AG08395 (cell line): ENCODE measurements at places on chromosomes 4 and X.

- DNase-seq = no peak
Measured at GRCh38 chr4:114156371-114156770, 176.9 kb upstream of the ARSJ start.

DNA sequence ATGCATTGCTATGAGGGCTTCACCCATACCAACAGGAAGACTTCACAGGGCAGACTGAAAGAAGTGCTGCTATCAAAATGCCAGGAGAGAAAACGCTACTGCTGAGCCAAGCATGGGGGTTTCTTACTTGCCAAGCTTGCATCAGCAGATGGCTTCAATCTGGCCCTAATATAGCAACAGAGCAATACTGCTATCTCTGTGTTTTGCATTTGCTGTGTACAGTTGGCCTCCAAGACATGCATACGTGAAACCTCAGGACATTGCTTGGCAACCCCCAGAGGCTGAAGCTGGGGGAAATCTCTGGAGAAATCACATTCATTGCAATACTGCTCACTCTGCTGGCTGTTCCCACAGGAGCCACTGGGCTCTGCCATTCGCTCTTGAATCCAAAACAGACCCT lies 127.2 kb upstream of the GPC4 start:
- DNase-seq = no peak

GRCh38 chr4:107541511-107541910 lies 178.5 kb downstream of the PAPSS1 start:
- DNase-seq = no peak

GRCh38 chr4:185892165-185892564 lies 80.2 kb upstream of the SORBS2 start:
- no peak for DNase-seq

DNA sequence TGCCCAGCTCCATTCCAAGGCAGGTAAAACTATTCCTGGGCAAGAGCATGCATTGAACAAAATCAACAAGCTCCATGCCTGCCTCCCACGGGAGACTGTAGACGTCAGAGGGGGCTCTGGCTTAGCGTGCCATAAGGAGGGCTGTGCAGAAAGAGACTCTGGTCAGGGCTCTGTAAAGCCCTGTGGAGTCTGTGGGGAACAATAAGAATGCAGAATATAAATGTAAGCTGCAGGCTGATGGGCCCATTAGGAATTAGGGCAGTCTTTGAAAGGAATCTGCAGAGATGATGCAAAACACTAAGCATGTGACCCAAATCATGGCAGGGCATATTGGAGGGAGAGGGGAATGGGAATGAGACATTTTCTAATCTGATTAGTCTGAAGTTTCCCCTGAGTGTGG lies 170.3 kb downstream of the EFHC2 start:
- DNase-seq = no peak

DNA sequence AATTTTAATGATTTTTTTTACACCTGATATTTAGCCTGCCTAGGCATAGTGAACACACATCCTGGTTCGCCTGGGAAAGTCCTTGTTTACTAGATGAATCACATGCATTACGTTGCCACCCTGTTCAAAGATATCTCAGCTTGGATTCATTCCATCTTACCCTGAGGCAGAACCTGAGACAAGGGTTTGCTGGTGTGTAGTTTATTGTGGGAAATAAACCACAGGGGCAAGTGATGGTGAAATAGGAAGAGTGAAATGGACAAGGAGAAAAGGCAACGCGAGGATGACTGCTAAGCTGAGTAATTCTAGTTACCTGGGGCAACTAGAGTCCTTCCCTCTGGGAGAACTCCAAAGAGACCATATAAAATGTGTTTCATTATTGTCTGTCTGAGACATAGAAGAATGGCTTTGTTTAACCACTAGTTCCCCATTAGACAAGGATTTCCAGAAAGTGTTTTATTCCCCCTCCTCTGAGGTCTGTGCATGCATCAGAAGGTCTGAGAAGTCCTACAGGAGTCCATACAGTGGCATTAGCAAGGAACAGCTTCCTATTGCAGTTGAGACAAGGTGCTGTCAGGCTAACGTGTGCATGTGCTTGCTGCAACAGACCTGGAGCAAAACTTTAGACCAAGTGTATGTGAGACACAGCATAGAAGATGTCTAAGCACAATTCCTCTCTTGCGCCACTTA lies 797.3 kb upstream of the FRG1 start:
- no peak for DNase-seq

DNA sequence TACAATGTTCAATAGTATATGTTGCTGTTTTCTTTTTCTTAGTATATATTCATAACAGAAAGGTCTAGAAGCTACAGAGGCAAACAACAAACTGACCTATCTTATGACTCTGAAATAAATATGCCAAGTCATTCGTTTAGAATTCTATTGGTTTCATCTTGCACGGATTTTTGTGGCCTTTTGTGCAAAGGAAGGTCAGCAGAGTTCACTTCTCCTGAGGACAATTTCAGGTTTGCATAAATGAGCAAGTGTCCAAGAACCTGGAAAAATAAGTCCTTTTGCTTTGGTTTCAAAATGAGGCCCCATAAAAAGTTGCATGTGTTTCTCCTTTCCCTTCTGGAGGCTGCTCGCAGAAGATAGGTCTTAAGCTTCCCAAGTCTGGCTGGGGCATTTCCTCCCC lies 156.9 kb downstream of the APBB2 start:
- DNase-seq = peak; percentile 41

GRCh38 chrX:33109858-33110257 lies 101.5 kb downstream of the DMD start:
- no peak for DNase-seq

DNA sequence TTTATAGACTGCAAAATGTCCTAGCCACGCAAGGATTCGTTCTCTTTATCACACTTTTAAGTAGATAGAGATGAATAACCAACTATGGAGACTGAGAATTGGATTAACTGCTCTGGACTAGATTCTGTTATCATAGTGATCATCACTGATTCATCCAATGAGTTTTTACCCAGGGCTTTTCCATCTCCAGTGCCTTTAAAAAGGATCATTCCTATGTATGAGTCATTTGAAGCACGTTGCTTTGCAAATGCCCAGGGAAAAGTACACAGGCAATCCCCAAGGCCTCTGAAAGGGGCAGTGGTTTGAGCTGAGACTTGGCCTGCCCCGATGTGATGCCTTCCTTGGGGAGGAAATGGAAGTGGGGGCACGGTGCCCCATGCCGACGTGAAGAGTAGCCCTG lies 122.7 kb upstream of the PSAPL1 start:
- peak; percentile 95 for DNase-seq

DNA sequence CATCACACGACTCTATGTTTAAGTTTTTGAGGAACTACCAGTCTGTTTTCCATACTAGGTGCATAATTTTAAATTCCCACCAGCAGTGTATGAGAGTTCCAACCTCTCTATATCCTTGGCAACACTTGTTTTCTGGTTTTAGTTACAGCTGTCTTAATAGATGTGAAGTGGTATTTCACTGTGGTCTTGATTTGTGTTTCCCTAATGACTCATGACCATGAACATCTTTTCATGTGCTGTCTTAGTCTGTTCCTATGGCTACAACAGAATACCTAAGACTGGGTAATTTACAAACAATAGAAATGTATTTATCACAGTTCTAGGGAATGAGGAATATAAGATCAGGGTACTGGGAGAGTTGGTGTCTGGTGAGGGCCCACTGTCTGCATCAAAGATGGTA lies 51.5 kb upstream of the GPR78 start:
- DNase-seq = no peak

- no peak for DNase-seq
Measured at GRCh38 chr4:172599554-172599953, 569.1 kb upstream of the GALNT7 start.

DNA sequence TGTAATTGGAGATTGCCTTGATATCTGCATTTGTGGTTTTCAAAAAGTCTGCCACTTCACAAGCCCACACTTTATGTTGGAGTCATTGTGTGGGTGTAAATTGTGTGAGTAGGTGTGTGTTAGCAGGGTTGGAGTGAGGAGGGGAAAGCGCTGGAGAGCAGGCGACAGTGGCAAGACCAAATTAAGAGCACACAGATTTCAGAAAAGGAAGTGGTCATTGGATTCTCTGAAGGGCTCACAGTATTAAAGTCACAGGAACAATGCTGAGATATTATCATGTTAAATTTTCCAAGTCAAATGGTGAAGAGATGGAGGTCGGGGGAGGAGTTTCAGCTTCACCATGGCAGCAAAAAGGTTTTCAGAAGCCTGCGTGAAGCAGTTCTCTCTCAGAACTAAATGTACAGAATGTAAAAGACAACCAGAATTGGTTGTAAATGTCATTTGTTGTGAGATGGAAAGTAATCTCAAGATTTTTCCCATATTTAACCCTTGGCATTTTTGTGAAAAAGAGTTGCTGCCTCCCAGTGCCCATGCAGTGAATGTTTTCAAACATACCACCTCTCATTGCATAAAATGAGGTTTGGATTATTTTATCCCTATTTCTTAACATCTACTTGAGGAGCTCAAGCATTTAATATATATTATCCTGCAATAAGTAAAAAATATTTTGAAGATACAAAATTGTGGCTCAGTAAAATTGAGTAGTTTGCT lies 265.9 kb downstream of the ZNF674 start:
- no peak for DNase-seq

- DNase-seq = no peak
Measured at GRCh38 chrX:47568656-47569295, 7.8 kb downstream of the ARAF start.

DNA sequence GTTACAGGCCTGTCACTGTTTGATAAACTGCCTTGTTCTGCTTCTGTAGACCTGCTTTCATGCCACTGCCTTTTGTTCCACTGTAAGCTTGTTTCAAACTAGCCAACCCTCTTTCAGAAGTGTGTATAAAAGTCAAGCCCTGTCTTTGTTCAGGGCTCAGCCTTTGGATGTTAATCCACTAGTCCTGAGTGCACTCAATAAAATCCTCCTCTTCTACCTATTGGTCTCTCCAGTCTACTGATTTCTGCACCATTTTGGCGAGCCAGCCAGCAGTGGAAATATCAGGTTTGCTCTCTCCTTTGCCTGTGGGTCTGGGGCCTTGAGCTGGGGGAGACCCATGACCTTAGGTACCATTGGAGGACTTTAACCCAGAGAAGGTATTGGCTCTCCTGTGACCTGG lies 901.6 kb upstream of the NDST4 start:
- no peak for DNase-seq

GRCh38 chr4:140257461-140258305 lies 103.7 kb upstream of the MAML3 start:
- DNase-seq = no peak

- no peak for DNase-seq
Measured at GRCh38 chr4:179804440-179804839, 2362.2 kb upstream of the AGA start.

DNA sequence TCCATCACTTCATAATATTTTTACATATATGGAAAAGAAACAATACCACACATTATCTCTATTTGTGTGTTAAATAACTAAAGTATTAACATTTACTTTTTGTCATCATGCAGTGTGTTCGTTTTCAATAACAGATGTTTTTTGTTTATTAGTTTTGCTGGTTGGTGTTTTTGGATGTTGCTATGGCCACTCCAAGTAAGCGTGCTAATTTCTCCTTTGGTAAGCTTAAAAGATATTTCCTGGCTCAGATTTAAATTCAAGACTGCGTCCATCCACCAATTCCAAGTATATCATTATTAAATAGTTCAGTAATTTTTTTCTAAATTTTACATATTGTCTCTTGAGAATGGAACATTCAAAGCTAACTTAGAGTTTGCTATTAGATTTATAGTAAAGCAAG lies 235.4 kb upstream of the IL1RAPL1 start:
- no peak for DNase-seq

DNA sequence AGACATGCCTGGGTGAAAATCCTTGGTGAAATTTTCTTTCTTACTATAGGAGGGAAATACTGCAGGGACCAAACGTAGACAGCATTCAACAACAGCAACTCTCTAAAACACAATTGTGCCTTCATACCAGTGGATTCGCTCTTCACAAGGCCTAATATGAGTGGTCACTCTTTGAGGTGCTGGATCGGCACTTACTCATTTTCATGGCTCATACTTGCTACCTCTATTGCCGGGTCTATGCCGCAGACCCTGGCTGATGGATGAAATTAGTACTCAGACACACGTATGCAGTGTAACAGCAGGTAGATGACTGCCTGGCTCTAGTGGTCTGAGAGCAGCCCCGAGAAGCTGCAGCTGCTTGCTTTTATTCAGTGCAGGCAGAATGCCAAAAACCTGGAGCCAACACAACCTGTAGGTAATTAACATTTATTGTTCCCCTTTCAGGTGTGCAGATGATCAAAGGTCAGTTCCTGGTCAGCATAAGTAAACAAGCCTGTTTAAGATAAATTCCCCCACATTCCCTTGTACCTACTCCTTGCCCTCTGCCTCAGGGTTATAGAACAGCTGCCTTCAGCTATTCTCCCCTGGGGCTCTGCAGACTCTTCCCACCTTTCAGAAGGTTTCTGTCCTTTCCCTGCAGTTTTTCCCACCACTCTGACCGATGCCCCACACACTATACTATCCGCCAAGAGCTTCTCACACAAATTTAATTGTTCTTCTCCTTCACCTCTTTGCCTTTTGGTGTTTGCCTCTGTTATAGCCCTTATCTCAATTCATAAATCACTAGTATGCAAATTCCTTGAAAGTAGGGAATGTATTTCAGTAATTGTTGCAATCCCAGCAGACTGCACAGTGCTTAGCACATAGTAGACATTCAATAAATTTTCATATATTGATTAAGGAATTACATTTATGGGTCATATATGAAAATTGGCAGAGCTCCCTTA lies 210.0 kb downstream of the SPANXN3 start:
- DNase-seq = no peak

GRCh38 chr4:145011636-145012035 lies 86.4 kb downstream of the ANAPC10 start:
- DNase-seq = no peak

GRCh38 chr4:6325788-6326290 lies 56.2 kb downstream of the WFS1 start:
- no peak for DNase-seq

GRCh38 chrX:7264399-7264798 lies 116.4 kb upstream of the PUDP start:
- DNase-seq = no peak

DNA sequence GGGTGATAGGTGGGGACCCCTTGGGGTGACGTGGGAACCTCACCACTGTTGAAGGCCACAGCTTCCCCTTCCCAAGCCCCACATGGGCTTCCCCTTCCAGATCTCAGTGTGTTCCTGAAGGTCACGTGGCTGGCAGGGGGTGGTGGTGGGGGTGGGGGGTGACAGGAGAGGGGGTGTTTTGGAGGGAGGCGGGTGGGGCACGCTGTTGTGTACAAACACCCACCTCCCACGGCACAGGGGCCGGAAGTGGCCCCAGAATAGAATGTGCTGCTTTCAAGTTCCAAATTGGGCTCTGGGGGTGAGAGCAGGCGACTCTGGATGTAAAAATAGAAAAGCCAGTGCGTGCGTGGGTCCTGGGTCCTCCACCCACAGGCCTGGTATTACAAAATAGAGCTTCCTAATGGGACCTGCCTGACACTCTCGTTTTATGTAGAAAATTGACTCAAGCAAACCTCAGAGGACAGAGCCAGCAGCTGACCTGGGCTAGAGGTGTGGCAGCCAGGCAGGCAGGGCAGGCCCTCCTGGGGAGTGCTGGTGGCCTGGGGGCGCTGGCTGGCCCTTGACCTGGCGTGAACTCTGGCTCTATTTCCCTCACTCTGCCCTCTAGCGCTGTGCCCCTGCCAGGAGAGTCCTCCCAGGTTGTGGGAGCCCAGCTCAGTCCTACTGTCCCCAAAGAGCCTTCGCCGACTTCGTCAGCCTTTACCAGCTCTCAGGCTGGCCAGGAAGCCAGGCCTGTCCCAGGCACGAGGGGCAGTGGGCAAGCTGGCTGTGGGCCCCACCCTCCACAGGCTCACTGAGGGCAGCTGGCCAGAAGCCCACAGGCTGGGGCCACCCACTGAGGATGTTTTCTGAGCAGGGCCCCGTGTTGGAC lies 5.4 kb upstream of the SH3BP2 start:
- no peak for DNase-seq

GRCh38 chrX:47507153-47507867 lies 24.3 kb upstream of the ZNF41 start:
- no peak for DNase-seq
